OCI-LY7 (cell line): ENCODE measurements at places on chromosomes 7 and 10.

- DNase-seq, result no peak
These were observed 87.4 kb upstream of the DDC start for GRCh38 chr7:50652400-50653125.

- peak; percentile 72 for DNase-seq
These were observed 286.1 kb upstream of the C7orf33 start for GRCh38 chr7:148304456-148304855.

GRCh38 chr7:924541-925231 lies 29.8 kb downstream of the ADAP1 start:
- DNase-seq, result no peak

DNA sequence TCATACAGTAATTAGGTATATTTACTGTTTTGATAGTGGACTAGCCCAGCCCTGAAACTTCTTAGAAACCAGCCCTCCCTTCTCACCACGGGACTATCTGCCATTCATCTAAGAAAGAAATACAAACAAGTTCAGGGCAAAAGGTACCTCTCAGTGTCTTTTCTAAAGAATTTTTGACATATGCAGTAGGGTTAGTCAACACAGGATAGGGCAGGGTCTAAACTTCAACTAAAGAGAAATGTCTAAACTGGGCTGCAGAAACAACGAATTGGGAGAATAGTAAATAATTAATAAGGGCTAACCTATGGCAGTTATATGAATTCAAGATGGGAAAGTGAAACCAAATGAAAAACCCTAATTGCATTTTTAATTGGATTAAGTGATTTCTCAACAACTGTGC lies 496.6 kb downstream of the INHBA start:
- DNase-seq, result no peak

DNA sequence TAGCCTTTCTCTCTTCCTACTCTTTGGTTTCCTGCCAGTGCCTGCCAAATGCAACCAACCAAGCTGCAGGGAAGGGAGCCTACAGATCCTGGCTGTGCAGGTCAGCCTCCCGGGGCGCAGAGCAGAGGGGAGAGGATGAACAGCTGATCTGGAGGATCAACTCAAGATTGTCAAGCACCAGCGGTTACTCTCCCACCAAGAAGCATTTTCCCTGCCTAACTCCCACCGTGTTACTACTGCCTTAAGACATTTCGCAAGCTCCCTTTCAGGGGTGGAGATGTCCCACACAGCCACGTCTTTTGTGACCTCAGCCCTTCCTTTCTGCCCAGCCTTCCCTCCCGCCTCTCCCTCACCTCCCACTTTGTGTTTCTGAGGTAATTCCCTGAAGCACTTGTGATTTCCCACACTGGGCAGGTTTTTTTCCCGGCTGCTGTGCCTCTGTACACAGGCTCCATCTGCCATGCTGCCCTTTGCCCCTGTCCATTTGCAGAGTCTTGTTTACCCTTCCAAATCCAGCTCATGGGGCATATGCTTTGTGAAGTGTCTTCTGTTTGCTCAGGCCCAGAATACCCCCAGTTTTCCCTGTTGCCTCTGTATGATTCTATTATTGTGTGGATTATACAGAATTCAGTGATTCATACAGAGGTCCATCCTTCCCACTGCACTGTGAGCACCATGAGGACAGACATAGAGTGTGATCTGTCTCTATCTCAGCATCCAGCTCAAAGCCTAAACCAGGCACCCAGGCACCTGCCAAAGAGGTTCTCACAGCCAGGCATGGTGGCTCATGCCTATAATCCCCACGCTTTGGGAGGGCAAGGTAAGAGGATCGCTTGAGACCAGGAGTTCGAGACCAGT lies 40.9 kb upstream of the PAPSS2 start:
- DNase-seq, result no peak

- no peak for DNase-seq
These were observed 560.8 kb downstream of the POM121L12 start for GRCh38 chr7:53596230-53596629.

DNA sequence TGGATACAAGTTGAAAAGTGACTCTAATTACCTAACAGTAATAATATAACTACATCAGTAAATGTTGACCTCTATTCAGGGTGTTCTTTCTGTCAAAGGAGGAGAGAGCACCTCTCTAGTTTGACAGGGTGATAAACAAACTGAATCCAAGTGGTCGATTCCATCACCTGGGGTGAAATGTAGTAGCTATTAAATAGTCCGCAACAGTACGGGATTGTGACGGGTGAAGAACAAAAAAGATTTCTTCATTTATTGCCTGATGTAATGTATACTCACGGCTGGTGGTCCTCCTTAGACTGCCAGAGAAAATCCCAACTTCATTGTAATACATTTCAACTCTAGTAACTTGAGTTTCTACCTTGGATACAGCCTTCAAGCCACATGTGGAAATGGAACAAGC lies 292.5 kb upstream of the CELF2 start:
- DNase-seq, result no peak

GRCh38 chr10:96967847-96968246 lies 135.7 kb downstream of the LCOR start:
- no peak for DNase-seq

GRCh38 chr7:88151119-88151790 lies 68.6 kb downstream of the SRI start:
- DNase-seq, result no peak

DNA sequence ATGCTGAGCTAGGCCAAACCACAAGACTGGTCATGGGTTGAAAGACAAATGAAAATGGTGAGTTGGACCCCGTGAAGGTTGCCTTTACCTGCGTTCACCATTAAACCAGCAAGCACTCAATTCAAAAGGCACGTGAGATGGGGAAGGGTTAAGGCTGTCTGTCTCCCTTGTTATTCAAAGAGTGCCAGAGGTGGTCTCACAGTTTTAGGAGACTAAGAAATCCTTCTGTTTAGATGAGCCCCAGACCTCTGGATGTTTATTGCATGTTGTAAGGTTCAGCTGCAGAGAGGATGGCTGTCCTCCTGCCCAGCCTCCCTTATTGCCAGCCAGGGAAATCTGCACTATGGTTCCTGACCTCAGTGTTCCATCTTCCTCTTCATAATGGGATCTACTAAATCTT lies 498.0 kb upstream of the CELF2 start:
- DNase-seq, result no peak

DNA sequence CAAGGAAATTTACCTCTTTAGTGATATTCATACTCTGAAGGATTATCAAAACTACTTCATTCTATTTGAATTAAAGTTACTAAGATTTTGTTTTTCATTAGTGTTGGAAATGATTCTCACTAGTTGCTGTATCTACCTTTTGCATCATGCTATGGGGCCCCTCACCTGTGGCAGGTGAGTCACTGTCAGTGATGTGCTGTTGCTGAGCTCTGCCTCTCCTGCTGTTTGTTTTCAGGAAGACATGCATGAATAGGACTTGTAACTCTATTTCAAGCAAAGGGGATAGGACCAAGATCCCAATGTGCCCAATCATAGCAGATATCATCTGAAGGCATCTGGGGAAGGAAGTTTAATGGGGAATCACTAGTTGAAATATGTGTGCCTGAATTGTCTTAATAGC lies 57.4 kb upstream of the AGR3 start:
- DNase-seq, result no peak

DNA sequence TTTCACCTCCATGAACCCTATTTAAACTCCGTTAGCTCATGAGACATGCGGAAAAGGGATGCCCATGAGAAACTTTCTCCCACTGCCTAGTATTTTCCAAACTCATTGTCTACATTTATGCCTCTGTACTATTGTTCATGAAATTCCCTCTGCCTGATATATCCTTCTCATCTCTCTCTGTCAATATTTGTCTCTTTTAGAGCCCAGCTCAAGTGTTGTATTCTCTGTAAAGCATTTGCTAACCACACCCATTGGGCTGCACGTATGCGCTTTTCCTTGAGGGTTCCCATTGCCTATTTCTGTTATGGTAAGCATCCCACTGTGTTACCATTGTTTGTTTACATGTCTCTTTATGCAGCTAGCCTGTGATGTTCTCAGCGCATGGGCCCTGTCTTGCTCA lies 211.4 kb downstream of the MDFIC start:
- DNase-seq, result no peak

- DNase-seq, result no peak
These were observed 12.0 kb upstream of the AKR1B1 start for GRCh38 chr7:134470864-134471263.

DNA sequence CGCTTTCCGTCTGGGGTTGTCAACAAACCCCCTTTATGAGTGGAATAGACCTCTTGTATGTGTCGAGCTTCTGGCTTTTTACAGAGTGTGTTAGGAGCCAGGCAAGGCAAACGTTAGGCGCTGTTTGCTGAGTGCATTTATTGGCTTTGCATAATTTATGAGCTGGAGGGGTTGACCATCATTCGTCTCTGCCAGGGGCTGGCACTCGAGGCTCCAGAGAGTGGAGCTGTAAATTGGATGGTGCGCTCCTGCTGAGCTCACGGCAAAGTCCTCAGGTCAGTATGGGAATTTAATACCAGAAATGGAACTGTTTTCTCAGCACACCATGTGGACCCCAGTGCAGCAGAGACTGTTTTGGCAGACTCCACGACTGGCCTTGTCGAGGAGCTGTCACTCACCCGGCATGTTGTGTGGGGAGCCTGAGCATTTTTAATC lies 699.4 kb upstream of the GALNT17 start:
- no peak for DNase-seq

DNA sequence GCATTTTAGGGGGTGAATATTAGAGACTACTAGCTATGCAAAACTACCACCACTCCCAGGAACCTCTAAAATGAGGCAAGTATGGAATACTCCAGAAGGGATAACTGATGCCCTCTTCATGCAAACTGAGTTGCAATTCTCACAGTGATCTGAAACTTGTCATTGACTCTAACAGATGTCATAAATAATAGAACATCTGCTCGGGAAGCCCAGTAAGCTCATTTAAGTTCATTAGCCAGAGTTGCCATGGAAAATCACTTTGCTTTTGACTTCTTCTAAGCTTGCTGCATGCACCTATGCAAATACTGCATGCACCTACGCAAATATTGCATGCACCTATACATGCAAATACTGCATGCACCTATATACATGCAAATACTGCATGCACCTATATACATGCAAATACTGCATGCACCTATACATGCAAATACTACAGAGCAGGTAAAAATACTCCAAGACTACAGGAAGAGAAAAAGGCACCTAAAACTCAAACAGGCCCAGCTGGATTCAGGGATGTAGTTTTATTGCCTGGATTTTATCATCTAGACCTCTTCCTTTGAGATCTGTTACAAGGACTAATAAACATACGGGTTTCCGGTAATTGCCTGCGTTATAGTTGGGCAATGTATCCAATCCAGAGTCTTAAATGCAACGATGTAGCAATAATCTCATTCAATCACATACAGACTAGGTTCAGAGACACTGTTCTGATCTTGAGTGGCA lies 1061.1 kb upstream of the AUTS2 start:
- no peak for DNase-seq

GRCh38 chr10:30765022-30765615 lies 135.6 kb upstream of the LYZL2 start:
- no peak for DNase-seq

DNA sequence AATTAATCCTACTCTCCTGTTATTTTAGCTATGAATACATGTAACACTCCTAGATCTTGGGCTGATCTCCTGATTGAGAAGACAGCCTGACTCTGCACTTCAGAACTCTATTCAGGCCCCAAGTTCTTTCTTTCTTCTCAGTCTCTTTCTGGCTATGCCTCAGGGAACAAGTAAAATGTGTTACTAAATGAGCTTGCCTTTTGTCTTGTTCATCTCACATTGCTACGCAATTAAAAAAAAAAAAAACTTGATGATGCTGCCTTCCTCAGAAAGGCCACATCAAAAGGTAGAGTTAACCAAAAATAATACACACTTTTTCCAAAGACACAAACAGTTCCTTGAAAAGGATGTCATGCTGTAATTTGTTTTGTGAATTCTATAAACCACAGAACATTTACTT lies 258.1 kb downstream of the TWIST1 start:
- DNase-seq, result no peak

GRCh38 chr7:988426-988911 lies 5.5 kb downstream of the CYP2W1 start:
- no peak for DNase-seq

- DNase-seq, result no peak
These were observed 140.9 kb downstream of the DNAJB6 start for GRCh38 chr7:157477550-157478212.

DNA sequence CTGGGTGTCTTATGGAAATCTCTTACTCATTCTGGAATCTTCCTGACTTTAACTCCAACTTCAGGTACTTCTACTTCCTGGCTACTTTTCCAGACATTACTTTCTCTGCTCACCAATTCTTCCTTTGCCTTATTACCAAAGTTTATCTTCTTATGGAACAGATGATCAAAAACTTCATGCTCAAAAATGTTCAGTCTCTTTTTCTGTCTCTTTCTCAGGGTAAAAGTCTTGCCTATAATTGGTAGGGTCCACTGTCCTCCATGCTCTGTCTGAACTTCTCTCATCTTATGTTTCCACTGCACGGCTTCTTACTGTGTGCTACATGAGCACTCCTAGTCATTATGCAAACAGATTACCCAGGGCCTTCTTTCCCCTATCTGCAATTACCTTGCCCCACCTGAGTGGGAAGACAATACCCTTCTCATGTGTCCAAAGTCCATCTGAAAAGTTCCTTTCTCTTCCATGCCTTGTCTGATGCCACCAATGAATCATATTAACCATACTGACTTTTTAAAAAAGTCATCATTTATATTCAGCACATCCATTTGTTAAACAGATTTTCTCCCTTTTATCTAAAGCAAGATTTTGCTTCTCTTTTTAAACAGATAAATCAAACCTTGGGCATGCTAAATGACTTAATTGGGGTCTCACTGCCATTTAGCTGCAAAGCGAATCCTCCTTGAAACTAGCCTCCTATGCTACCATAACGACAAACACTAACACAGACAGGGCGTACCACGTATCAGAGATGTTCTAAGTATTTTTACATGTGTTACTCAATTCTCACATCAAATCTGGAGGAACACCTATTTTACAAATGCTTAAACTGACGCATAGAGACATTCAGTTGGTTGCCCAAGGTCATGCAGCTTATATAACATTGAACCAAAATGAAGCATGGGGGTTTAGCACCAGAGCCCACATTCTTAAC lies 48.8 kb downstream of the SEMA3C start:
- no peak for DNase-seq

DNA sequence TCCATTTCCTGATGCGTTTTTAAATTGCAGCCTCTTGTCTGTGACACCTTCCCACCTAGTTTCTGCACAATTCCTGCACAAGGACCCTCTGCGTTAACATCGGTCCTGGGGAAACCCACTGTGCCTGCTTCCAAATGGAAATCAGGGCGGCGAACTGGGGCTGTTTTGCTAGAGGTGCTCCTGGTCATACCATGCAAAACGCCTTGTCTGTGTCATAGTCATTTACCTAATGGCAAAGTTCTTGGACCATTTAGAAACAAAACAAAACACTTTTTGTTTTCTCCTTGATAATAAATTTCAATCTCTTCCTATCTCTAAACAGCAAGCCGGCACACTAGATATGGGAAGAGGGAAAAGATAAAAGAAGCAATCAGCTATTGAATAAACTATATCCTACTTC lies 206.9 kb upstream of the KLF14 start:
- no peak for DNase-seq
